Glomerular endothelial cell (primary cell): ENCODE measurements at places on chromosomes 16 and 17. TPM values are rescaled to one million over a fixed set of nuclear protein-coding genes. Genes with fewer than 3 reads are reported as not detected.

Gene TTLL6
- total RNA-seq: not detected in 2 replicates

DNA sequence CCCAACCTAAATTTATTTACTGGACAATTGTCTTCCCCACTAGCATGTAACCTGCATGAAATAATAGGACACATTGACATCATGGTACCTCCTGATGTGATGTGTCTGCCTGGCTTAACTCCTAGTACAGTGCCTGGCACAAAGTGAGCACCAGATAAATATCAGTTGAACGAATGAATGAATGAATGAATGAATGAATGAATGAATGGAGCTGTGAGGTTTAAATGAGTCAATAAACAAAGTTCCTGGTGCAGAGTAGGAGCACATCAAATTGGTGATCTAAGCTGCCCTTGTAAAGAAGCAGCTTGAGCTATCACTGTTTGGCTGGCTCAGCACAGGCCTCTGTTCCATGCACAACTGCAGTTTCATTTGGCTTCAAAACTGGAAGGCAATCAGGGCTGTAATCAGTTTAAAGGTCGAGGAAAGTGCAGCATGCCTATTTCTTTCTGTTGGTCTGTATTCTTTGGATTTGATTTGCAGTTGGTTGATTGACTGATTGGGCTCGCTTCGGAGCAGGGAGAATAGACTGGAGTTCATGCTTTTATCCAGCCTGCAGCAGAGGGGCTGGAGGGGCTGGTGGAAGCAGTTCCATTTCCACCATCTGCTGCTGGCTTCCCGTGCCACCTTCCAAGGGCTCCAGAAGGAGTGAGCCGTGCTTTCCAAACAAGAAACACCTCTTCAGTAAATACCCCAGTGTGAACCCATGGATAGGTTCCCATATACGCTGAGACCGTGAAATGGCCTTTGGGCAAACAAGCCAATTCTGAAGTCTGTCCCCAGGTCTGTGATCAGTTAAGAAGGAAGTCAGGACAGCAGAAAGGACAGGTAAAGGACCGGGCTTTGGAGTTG, 54.6 kb downstream of the GPRC5B start:
- DNase-seq: no peak

Gene ITGAX
- 0.23 and 0.63 TPM in 2 replicates for total RNA-seq

DNA sequence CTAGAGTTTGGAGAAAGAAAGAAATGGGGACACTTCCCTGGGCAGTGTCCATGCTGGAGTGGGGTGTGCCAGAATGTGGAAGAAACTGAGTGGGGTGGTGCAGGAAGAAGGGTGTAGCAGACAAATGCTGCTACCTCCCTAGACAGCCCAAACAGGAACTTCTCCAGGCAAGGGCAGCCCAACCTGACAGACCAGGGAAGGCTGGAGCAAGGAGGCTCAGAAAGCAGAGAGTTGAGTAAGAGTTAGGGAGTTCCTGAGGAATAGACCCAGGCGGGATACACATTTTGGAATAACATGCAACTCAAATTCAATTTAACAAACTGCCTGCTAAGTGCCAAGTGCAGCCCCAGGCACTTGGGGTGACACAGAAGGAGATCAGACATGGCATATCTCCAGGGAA, 1.0 kb upstream of the MYO18A start:
- DNase-seq: no peak

Gene KRT36
- not detected in 2 replicates for total RNA-seq

Gene ANKRD40CL
- not detected in 2 replicates for total RNA-seq

- DNase-seq: no peak
These were observed 16.0 kb upstream of the HAPSTR1 start for GRCh38 chr16:9075299-9076071.

Gene KRT32
- total RNA-seq: not detected in 2 replicates

GRCh38 chr17:64406321-64407200, 15.9 kb upstream of the PECAM1 start:
- DNase-seq: no peak
